ENCODE measurements at places on chromosomes 7 and 10.
A peak's percentile ranks its signal among the peaks of the same experiment; 100 is the strongest.

DNA sequence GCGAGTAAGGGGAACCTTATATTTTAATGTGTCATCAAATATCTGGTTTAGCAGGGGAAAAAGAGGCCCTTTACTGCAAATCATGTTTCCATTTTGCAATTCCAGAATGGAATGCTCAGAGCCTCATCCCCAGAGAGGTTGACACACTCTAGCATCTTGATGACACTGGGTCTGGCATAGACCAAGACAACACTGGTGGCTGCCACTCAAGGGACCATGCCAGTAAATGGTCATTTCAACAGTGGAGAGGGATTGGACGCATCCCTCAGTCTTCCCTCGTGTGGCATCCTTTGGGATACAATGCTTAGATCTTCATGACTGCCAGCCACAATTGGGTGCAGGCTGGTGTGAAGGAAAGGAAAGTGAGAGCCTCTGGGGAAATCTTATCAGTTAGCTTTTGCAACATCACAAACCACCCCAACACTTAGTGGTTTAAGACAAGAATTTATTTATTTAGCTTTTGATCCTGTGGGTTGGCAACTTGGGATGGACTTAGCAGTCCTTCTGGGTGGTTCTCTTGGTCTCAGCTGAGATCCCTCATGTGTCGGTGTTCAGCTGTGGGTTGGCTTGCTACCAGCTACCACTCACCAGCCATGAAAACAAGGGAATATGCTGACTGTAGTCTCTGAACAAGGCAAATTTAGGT is 21.6 kb downstream of the TACC2 start:
- no peak for DNase-seq

DNA sequence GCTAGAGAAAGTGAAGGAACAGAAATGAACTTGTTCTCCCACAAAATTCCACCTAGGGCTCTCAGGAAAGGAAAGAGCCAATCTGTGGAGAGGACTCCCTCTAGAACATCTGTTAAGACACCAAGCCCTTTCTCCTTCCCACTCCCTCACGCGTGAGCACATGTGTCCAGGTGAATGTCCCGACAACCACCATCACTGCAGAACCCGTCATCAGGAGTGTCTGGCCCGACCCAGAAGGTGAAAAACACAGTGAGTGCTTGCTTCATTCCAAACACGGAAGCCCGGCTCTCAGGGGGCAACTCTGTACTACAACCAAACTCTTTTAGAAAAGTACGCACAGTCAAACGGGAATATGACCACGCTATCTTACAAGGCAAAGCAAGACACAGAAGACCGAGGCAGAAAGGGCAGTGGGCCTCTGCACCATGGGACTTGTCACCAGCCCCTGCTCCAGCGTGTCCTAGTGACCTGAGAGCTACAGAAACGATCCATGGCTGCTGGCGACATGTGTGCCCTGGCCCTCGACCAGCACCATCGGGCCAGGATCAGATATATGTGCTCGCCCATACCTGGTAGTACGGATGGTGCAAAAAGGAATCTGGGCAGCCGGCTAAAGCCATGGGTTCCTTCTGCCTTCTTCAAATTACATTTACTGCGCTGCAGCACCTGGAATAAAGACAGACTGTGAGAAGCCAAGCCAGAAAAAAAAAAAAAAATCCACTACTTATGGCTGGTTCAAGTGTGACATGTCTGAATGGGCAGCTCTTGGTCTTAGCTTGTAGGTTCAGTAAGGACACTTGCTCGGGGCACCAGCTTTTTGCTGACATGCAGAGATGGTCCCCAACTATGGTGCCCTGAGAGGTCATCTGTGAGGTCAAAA is 50.8 kb downstream of the GRB10 start:
- DNase-seq = no peak

DNA sequence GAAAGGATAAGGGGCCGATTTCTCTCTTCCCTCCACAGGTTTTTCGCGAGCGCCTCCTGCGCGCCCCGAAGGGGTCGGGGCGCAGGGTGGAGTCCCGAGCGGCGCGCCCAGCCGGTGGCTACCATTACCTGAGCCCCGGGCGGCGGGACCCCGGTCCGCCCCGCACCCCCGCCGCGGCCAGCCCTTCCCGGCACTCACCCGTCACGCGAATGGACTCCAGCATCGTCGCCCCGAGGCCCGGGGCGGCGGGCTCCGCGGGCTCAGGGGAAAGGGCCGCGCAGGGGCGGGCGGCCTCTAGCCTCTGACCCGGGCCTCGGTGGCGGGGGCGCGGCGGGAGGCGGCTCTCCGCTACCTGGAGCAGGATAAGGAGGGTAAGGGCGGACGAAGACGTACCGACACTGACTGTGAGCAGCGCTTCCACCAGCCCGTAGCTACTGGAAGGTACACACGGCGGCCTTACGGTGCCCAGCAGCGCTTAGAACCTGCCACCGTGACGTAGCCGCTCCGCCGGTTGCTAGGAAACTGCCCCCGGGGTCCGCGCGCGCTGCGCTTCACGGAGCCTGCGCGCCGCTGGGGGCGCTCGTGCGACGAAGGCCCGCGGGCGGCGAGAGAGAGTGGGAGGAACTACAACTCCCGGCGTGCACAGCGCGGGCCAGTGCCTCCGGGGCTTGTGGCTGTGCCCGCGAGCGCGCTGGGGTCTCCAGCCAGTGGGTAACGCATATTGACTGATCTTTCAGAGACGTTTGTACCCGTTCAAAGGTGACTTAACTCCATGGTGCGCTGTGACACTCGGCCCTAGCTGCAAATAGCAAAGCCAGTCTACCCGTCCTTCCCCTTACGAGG is 22.7 kb upstream of the ANLN start:
- DNase-seq = peak; percentile 76

GRCh38 chr7:75729851-75730274 is 8.9 kb downstream of the HIP1 start:
- DNase-seq = no peak

- DNase-seq = no peak
Measured at GRCh38 chr10:1367938-1368841, 312.0 kb downstream of the WDR37 start.

- DNase-seq = no peak
Measured at GRCh38 chr10:86871563-86872183, 85.7 kb downstream of the MMRN2 start.

- no peak for DNase-seq
Measured at GRCh38 chr7:130297628-130298543, 4.9 kb downstream of the CPA4 start.

DNA sequence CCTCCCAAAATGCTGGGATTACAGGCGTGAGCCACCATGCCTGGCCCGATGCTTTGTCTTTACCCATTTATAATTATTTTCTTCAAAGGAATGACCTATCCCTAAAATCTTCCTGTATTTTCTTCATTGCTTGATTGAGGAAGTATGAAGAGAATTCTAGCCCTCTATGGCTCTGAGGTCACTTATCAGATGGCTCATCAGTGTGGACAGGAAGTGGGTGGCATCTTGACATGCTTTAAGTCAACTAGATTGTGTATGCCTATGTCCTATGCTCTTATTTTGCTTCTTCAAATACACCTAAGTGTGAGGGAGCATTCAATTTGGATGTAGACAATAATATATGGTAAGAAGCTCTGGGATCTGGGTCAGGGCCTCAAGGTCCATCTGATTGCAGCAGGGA is 1020.5 kb downstream of the LRMDA start:
- DNase-seq = no peak

GRCh38 chr7:94888551-94888950 is 18.8 kb upstream of the PPP1R9A start:
- DNase-seq = peak; percentile 23

DNA sequence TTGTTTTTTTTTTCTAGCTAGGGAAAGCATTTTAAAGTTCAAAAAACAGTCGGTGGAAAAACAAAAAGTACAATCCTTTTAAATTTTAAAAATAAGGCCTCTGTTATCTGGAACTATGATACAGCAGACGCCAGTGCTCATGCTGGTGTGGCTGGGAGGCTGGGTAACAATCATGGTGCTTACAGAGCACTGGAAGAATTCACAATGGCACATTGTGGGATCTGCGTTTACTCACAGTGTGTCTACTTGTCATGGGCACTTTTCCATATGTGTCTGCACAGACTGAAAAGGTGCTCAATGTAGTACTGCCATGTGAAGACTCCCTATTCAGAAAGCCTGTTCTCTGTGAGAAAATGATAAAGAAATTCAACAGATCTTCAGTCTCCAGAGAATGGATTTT is 278.2 kb upstream of the IMMP2L start:
- no peak for DNase-seq

DNA sequence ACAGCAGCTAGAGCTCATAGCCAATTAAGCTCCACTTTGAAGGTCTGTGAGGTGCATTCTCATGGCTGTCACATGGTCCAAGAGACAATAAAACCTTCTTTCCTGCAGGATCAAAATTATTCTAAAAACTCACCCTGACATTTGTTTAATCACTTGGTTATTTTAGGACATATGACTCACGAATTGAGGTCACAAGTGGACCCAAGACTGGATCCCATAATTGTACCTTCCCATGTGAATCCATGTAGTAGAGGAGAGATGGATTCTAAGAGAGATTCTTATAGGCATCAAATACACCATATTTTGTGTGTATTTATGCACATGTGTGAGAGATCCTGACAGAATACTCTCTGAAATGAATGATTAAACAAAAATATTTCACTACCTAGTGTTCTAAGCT is 18.1 kb downstream of the POLR1F start:
- no peak for DNase-seq

- DNase-seq = no peak
Measured at GRCh38 chr7:127667759-127668530, 16.0 kb downstream of the SND1 start.

- DNase-seq = no peak
Measured at GRCh38 chr7:92723943-92724342, 112.4 kb downstream of the CDK6 start.

GRCh38 chr7:53642866-53643265 is 607.4 kb downstream of the POM121L12 start:
- DNase-seq = no peak

DNA sequence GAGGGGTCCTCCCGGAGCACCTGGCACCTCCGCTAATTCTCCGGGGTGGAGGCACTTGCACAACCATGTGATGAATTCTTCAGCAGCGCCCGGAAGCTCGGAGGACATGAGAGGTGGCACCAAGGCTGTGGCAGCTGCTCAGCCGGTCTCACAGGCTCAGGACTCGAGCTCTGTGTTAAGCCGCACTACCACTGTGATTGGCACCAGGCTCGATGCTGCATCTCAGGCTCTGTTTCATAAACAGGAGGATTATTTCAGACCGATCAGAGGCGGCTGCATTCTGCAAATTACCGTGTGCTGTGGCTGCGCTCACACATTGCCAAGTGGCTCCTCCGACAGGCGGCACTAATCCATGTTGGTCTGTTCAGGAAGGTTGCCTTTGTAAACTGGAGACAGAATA is 495.2 kb downstream of the DNAJB6 start:
- no peak for DNase-seq

DNA sequence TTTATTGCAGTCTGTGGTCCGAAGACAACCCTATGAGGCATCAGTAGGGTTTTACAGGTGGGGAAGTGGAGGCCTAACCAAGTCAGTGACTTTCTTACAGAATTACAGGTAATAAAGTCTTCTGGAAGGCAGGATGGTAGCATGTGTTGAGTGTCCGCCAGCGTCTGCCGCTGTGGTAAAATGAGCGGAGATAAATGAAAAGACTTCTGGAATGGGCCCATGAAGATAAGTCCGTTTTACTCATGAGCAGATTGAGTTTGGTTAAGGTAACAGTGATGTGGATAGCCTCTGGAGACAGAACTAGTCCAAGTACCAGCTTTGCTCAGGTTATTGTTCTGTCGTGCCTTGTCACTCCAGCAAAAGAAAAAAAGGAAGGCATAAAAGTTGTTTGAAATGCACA is 966 bp downstream of the FBH1 start:
- no peak for DNase-seq

GRCh38 chr7:6359734-6360133 is 87.3 kb upstream of the CYTH3 start:
- no peak for DNase-seq

DNA sequence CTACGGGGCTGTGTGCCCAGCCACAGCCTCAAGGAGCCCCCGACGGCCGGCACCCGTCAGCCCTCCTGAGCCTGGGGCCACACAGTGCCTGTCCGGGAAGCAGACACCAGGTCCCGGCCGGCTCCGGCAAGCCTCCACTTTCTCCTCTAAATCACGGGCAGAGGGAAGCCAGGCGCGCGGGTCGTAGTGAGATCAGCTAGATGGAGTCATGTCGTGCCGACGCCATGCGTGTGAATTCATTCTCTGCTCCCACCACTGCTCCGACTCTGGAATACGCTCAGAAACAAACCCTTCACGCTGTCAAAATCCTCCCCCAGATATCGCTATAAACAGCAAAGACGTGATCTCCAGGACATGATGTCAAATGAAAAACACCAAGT is 93.7 kb upstream of the DNAAF5 start:
- DNase-seq = peak; percentile 47

DNA sequence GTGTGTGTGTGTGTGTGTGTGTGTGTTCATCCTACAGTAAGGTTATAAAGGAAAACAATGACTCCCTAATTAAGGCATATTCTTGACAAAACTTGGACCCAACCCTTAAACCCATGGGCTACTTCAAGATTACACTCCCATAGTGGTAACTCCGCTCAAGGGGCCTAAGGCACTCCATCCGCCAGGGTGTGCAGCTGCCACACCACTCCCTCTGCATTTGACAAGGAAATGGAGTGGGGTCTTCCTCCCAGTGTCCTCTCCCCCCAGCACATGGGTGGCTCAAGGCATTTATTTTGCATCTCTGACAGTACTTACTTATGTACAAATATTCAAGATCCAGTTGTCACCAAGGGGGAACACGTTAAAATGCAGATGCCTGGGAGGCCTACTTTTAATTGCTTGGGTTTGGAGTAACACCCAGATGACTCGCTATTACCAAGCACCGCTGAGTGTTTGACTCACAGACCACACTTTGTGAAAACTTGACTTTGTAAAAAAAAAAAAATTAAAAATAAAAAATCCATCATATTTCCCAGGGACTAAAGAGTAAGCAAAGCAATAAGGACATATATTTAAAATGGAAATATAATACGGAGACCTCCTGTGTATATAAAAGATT is 53.0 kb upstream of the AGR3 start:
- DNase-seq = no peak

DNA sequence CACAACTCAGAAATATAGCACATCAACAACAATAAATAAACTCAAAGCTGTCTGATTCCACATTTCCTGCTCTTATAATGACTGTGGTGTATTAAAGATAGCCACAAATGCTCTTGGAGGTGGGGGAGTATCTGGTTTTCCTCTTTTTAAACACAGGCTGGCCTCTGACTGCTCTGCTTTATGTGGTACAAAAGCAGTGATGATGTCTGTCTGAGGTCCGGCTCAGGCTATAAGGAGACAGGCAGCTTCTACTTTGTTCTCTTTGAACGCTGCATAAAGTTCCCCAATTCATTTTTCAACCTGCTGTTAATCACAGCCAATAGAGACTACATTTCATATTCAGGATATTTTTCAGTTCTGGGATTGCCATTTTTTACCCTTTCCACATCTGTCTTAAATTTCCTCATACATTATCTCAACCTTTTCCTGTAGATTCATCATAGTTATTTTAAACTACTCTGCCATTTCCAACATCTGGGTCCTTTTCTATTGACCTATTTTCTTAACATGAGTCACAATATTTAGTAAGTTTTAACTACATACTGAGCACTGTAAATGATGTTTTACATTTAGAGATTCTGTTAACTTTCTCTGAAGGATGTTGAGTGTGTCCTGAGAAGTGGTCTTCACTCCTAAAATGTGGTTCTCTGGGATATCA is 64.9 kb downstream of the CRPPA start:
- DNase-seq = no peak

Measured in breast epithelium (tissue), 4 donors.